Mesothelial cell of epicardium (in vitro differentiated cells): ENCODE measurements at places on chromosomes 13 and 19. TPM values are rescaled to one million over a fixed set of nuclear protein-coding genes. Genes with fewer than 3 reads are reported as not detected.

ENOX1 gene
- 2.5 to 3.0 TPM (median 3.0 TPM) in 3 replicates for total RNA-seq

ZNF420 gene
- 13.6 to 15.6 TPM (median 15.0 TPM) in 3 replicates for total RNA-seq

CYP2A7 gene
- not detected in 3 replicates for total RNA-seq

MBOAT7 gene
- total RNA-seq = 102 to 113 TPM (median 110 TPM) in 3 replicates

C19orf47 gene
- total RNA-seq = 15.3 to 17.8 TPM (median 16.3 TPM) in 3 replicates
